ENCODE measurements at places on chromosomes 12 and 14.

GRCh38 chr14:102246071-102246470 is 58.9 kb downstream of the MOK start:
- H3K4me3 ChIP-seq = no peak overlapping the region
- no peaks in the 10 kb centered on the region for H3K27me3 ChIP-seq
- no peak overlapping the region for H3K27ac ChIP-seq
- no peak for DNase-seq

DNA sequence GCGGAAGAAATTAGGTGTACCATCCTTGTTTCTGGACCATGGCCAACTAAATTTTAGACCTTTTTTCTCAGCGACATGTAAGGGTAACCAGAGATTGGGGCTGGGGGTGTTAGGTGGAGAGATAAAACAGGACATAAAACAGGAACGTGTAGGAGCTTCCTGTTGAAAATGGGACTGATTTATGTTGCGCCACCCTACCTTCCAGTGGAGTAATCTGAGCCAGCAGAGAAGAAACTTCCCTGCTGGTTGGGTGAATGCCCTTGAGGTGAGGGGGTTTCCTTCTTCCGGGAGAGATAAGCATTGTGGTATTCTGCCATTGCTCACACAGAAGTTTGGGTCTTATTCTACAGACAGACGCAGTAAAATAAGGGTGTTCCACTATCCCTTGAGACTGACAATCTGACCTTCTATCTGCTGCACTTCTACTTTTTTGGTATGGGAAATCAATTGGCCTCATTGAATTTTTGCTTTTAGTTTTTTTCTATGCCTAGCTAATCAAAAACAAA is 417.6 kb downstream of the PCNX1 start:
- H3K4me1 ChIP-seq = no peaks in the 10 kb centered on the region
- H3K4me3 ChIP-seq = no peak overlapping the region
- no peaks in the 10 kb centered on the region for H3K27me3 ChIP-seq
- no peak overlapping the region for H3K27ac ChIP-seq
- DNase-seq = peak; percentile 42

- no peaks in the 10 kb centered on the region for H3K27me3 ChIP-seq
- H3K4me3 ChIP-seq = no peak overlapping the region
- H3K36me3 ChIP-seq = no peaks in the 10 kb centered on the region
- DNase-seq = peak; percentile 85
- no peak overlapping the region for H3K27ac ChIP-seq
Measured at GRCh38 chr14:35240231-35240630, 52.0 kb upstream of the PSMA6 start.

DNA sequence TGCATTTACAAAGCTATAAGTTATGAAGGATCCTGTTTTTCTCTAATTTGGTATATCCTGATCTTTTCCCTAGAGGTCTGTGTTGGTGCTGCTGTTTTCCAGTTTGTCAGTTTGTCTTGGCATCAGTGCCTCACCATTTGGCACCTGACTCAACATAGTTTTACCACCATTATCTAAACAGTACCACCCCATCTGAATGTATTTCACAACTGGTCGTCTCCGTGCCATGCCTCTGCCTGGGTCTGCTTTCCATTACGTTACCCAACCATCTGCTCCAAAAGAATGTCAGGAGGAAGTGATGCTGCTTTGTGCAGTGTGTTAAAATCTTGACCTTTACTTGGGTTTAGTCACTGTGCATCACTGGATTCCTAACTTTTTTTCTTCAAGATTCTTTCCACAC is 129.3 kb upstream of the RASSF8 start:
- no peaks in the 10 kb centered on the region for H3K4me1 ChIP-seq
- no peaks in the 10 kb centered on the region for H3K27me3 ChIP-seq
- H3K4me3 ChIP-seq = no peak overlapping the region

DNA sequence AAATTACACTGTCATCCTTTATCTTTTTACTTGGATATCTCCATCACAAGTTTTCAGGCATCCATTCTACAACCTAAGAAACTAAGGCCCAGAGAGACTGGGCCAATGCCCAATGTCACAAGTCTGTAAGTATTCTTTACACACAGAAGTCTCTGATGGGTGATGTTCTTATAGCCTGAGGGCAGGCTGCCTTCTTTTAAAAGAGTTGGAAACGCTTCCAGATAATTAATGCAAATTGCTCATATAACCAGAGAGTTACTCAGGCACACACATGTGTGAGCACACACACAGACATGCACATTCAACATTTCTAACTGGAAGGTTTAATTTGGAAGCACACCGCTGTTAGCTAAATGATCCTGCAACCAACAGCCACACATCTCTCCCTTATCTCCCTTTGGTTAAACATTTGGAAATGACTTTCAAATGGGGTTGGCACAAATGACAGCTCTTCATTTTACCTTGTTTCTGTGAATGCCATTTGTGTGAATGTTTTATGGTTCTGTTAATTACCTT is 160.8 kb upstream of the TMPO start:
- no peaks in the 10 kb centered on the region for H3K36me3 ChIP-seq
- H3K4me1 ChIP-seq = peaks cover 3% of the 10 kb centered on the region
- no peaks in the 10 kb centered on the region for H3K27me3 ChIP-seq
- no peak overlapping the region for H3K27ac ChIP-seq
- no peak overlapping the region for H3K4me3 ChIP-seq

- no peaks in the 10 kb centered on the region for H3K4me1 ChIP-seq
- no peaks in the 10 kb centered on the region for H3K27me3 ChIP-seq
- no peak overlapping the region for H3K4me3 ChIP-seq
Measured at GRCh38 chr14:106185837-106186233, 659.5 kb downstream of the TMEM121 start.

DNA sequence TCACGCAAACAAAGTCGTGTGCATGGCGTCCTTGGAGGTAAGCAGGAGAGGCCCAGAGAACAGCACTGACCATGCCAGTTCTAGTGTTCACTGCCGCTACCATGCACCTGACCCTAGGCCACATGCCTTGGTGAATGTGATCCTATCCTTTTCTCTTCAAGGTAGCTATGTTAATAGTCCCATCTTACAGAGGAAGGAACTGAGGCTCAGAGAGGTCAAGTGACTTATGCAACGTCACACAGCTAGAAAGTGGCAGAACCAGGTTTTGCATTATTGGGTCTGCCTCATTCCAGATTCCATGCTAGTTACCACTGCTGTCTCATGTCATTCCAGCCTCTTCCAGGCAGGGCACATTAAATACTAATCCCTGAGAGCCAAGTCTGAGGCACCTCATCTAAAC is 85.2 kb downstream of the FOXN4 start:
- no peak for DNase-seq
- H3K36me3 ChIP-seq = no peaks in the 10 kb centered on the region
- no peak overlapping the region for H3K4me3 ChIP-seq
- H3K4me1 ChIP-seq = no peaks in the 10 kb centered on the region
- no peak overlapping the region for H3K27ac ChIP-seq

All from trophoblast cell (in vitro differentiated cells and primary cell).